NCI-H2227 treated with DMSO at 0.1 percent for 48 hours (cell line): ENCODE measurements at places on chromosomes 5 and 9.

- DNase-seq = no peak
Measured at GRCh38 chr5:131142970-131143617, 22.0 kb downstream of the HINT1 start.

GRCh38 chr5:177992466-177992865 lies 3.6 kb downstream of the PROP1 start:
- DNase-seq = no peak

DNA sequence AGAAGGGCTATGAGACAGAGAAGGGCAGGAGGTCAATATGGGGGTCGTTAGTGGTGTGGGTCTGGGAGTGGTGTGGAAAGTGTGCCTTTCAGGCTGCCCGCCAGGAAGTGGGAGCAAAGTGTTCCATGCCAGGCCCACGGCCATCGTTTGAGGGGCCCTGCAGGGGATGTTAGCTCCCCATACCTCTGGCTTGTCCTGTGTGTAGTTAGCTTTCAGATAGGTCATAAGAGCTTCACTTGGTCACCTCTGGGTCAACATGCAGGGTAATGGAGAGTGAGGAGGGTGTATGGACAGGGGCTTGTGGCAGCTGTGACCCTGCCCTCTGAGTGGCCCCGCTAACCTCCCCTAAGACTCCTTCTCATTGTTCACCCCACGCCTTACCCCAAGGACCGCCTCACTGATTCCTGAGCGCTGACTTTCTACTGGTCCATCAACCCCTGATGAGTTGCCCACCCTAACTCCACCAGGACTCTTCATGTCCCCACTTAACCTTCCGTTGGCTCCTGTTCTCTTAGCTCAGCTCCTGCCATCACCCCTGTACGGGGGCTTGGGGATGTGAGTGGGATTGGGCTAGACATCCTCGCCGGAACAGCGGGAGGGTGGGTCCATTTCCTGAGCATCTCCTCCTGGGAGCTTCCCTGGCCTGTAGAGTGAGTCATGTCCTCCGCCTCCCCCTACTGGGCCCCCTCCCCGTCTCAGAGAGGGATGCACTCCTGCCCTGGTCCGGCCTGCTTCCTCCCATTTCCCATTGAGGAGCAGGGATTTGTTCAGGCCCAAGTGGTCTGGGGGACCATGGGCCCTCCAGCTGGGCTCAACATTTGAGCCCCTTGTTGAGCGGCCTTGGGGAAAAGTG lies 125.7 kb downstream of the FGF18 start:
- DNase-seq = no peak

- no peak for DNase-seq
Measured at GRCh38 chr9:87435189-87435880, 62.3 kb upstream of the DAPK1 start.

GRCh38 chr9:112844771-112845542 lies 45.7 kb downstream of the SLC46A2 start:
- peak; percentile 11 for DNase-seq

DNA sequence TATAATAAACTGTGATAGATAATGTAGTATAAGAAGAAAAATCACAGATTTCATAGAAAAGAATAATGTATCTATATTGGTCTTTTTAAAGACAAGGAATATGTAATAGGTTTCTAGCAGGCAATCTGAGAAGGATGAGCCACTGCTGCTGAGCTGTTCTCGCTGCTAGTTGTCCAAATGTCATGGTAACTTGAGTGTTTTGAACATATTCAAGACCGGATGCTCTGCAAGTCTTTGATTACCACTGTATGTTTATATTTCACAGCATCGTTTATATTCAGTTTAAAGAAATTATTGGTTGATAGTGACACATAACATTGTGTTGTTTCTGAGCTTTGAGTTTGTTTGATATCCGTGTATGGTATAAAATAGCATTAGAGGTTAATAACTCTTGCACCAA lies 9.6 kb downstream of the C5orf47 start:
- DNase-seq = no peak

- DNase-seq = no peak
Measured at GRCh38 chr5:55665065-55665464, 47.1 kb downstream of the SLC38A9 start.

DNA sequence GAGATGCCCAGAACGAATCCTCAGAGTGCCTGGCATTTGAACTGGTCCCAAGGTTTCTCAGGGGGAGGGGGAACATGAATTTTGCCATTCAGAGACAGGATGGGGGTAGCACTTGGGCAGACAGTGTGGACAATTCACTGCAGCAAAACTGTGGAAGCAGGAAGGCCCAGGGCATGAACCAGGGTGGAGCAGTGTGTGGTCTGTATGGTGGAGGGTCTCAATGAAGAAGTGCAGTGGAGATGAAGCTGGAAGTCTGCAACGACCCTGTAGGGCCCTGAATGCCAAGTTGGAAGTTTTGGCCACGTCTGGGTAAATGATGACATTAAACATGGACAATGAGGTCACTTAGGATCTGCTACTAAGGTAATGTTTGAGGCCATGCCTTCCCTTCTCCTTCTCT lies 273.9 kb downstream of the CDK5RAP2 start:
- DNase-seq = no peak

- DNase-seq = no peak
Measured at GRCh38 chr5:154236-154635, 37.1 kb upstream of the LRRC14B start.

DNA sequence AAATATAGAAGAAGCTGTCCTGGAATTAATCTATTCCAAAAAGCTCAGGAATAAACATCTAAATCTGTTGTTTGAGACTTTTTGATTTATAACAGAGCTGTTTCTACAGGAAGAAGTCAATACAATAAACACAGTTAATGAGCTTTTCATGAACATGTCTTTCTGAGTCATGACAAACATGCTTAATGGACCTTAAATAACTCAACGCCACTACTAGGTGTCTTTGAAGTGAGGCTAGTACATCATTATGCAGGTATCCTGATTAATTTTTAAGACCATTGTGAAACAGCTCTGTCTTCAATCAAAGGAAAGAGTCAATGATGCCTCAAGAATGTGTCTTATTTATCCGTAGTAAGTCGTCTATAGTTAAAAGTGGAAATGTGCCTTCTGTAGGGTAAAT lies 131.6 kb downstream of the GABRB2 start:
- no peak for DNase-seq

GRCh38 chr9:15104826-15105420 lies 194.7 kb upstream of the FREM1 start:
- DNase-seq = peak; percentile 78

DNA sequence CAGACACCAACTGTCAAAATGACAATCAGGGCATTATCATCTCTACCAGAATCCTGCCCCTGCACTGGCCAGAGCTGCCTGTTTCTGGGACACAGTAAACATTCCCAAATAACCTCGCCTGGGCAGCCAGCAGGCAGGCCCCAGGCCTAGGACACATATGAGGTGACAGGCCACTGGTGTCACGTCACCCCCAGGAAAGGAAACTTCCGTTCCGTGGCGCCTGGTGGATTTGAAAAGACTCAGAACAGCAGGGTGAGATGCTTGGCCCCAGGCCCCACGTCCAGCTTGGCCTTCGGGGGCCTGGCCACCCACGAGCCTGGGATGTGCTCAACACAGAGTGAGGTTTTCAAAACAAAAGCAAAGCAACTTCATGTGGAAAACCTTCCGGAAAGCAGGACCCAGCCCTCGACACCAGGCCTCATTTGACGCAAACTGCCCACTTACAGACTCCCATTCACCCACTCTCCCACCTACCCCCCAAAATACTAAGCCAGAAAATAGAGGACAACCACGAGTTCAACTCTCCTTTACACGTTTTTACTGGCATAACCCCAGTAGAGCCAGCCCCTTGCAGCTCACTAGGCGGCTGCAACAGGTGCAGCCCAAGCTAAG lies 1.2 kb downstream of the SEMA4D start:
- no peak for DNase-seq

- no peak for DNase-seq
Measured at GRCh38 chr9:70444904-70445303, 30.4 kb upstream of the KLF9 start.

- no peak for DNase-seq
Measured at GRCh38 chr9:82081496-82081895, 92.9 kb downstream of the SPATA31D1 start.

DNA sequence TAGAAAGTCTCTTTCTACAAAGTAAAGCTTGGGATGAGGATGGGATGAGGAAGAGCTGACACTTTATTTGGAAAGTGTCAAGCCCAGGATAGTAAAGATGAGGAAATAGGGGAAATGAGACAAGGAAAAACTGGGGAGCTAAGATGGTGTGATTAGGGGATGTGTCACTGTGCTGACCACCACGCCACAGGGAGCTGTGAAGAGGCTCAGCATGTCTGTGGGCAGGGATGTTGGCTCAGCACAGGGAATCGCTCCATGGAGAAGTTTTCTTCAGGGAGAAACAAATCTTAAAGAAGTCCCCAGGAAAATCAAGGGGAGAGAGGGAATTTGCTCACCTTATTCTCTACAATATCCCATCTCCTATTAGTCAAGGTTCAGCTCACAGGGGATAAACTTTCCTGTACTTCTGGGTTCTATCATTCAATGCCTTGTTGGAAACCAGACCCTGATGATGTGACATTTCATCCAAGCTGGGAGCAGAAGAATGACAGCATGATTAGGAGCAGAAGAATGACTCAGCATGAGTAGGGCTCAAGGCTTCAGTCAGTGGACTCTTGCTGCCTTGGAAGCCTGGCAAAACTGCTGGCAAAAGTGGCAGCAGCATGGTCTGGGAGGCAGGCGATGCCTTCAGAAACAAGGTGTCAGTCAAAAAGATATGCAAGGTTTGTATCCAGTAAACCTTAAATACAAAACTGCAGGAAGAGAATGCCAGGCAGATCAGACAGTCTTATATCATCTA lies 4.9 kb downstream of the HSPB3 start:
- DNase-seq = no peak

DNA sequence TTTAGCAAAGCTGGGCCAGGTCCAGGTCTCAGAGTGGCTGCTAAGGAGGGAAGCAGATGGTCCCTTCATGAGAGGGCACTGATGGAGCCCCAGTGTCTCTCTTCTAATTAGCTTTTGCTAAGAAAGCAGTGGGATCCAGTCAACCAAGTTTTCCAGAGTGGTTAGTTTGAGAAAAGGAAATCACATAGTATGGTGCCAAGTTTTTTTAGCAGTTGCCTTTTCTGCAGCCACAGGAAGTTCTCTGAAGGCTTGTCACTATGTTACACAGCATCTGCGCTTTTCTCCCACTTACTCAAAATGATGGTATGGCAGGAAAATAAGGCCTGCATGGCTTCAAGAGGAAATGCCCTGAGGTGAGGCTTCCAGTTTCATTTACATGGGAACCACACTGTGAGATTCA lies 331.5 kb upstream of the ZNF462 start:
- no peak for DNase-seq

- DNase-seq = no peak
Measured at GRCh38 chr5:169913479-169913878, 66.8 kb downstream of the INSYN2B start.

GRCh38 chr9:120974181-120974580 lies 47.6 kb upstream of the TRAF1 start:
- no peak for DNase-seq

- DNase-seq = no peak
Measured at GRCh38 chr9:76827296-76828080, 63.2 kb downstream of the PCA3 start.

DNA sequence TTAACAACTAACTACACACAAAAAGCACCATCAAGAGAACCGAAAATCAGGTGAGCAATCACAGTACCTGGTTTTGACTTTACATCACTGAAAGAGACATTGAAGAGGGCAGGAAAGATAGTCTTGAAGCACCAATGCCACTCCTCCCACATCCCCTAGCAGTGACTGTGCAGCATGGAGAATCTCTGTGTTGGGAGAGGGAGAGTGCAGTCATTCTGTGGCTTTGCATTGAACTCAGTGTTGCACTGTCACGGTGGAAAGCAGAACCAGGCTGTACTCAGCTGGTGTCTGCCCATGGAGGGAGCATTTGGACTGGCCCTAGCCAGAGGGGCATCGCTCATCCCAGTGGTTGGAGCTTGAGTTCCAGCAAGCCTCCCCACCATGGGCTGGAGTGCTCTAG lies 40.4 kb downstream of the C5 start:
- no peak for DNase-seq

GRCh38 chr9:132578367-132578932 lies 4.0 kb upstream of the BARHL1 start:
- DNase-seq = no peak

DNA sequence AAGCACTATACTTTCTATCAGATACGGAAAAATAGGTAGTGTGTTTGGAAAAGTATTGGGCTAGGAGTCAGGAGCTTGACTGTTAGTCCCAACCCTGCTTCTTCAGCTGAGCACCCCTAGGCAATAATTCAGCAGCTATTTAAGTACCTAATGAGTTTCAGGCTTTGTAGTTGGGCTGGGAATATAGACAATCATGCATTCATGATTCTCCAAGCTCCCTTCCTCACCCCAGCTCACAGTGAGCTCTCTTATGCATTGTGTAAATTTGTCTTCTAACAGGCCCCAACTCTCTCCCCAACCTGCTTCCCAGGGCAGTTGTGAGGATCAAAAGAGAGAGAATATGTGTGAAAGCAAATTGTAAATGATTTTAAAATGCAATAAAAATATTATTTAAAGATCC lies 201.2 kb downstream of the MSX2 start:
- DNase-seq = no peak

GRCh38 chr9:3014178-3014577 lies 170.3 kb upstream of the PUM3 start:
- DNase-seq = no peak

GRCh38 chr5:67831048-67831447 lies 384.5 kb upstream of the PIK3R1 start:
- DNase-seq = no peak

DNA sequence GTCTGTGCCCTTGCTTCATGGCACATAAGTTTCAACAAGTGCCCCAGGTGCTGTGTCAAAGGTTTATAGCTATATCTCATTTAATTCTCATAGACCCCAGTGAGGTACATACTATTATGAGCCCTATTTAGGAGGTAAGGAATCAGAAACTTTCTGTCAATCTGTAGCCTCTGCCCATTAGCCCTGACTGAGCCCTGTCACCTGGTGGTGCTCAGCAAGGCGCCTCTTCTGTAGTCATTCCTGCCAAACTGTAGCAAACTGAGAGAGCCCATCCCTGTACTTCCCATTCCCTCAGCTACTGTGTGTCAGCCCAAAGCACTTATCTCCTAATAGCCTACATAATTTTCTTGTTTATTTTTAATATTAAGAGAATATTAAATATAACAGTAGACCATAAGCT lies 46.5 kb upstream of the FOXI1 start:
- DNase-seq = no peak

- no peak for DNase-seq
Measured at GRCh38 chr5:83401775-83402174, 69.8 kb upstream of the VCAN start.

DNA sequence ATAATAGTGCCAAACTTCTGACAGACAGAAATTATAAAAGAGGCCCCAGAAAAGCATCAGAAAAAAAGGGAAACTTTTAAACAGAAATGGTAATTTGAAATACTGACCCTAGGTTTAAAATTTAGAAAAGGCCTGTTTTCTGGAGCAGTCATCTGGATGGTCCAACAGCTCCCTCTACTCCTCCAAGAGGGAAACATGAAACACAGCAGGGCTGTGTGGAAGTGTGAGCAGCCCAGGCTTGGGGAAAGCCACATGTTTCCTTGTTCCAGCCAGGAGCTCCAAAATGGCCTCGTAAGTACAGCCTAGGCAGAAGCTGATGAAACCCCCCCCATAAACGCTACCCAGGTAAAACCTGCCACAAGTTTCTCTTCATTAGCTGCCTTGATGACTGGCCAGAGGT lies 499.3 kb upstream of the ADAMTS16 start:
- no peak for DNase-seq
